SJCRH30 (cell line): ENCODE measurements at places on chromosomes 5 and 9.

GRCh38 chr5:78649861-78650496, 1.4 kb upstream of the LHFPL2 start:
- no peak for DNase-seq

DNA sequence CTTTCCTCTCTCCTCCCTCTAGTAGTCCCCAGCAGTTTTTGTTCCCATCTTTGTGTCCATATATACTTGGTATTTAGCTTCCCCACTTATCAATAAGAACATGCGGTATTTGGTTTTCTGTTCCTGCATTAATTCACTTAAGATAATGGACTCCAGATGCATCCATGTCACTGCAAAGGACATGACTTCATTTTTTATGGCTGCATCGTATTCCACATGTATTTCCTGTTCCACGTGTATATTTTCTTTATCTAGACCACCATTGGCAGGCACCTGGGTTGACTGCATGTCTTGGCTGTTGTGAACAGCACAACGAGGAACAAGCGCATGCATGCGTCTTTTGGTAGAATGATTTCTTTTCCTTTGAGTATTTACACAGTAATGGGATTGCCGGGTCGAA, 6.2 kb downstream of the ZNF79 start:
- DNase-seq: no peak

DNA sequence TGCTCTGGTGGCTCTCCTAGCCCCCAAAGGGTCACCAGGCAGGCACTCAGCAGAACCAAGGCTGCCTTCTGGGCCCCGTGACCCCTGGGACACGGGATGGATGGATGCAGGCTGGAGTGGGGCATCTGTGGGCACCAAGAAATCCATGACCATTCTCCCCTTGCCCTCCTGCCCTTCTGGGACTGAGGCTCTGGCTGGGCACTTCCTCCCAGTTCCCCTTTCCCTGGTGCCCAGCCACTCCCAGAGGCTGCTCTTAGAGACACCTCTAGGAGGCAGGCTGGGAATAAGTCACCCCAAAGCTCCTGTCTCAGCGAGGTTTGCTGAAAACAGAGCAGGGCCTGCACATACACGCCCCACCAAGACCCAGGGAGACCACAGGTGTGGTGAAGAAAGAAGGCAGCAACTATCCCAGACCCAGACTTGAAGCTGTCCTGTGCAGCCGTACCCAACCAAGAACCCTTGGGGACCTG, 943 bp downstream of the STING1 start:
- DNase-seq: peak; percentile 60

DNA sequence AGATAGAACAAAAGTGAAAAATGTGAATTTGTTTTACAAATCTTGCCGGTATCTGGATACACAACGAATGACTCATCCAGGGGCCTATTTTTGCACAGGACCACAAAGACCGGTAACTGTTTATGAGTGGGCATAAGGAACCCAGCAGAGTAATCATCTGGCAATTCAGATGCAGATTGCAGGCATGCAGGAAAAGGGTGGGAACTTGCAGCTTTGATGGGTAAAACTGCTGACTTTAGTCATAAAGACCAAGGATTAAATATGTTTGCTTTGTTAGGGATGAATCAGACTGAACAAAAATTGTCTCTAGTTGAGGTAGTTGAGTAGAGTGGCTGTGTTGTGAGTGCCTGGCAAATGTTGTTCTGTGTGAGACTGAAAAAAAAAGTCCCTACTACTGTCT, 309.6 kb upstream of the CCNH start:
- DNase-seq: no peak

DNA sequence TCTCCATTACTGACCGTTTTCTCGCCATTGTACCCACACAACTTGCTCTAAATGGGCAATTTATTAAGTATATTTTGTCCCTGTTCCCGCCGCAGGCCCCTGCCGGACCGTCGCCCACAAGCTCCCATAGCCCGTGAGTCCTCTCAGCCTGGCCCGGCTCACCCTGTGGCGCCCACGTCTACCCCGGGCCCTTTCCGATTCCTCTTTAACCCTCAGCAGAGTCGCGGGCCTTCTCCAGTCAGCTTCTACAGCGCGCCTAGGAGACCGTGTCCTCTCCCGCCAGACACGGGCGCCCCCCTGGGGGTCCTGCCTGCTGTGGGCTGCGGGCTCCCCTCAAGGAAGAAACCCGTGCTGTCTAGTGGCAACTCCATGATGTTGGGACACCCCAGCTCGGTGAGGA, 57.8 kb upstream of the SPATA31E1 start:
- DNase-seq: no peak

DNA sequence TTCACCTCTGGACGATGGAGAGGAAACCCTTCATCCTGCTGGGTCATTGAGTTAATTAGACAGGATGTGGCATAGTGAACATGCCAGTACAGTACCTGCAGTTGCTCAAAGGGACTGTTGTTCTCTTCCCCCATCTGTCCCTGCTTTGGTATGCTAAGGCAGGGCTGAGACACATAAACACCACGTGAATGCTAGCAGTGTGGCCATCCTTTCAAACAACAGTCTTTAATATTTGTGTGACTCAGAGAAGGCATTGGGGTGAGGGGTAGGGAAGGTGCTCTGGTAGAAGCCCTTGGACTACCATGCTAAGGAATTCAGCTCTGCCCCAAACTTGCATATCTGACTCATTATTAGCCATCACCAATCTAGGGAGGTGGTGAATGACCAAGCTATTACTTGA, 180.2 kb upstream of the ZNF618 start:
- DNase-seq: no peak

DNA sequence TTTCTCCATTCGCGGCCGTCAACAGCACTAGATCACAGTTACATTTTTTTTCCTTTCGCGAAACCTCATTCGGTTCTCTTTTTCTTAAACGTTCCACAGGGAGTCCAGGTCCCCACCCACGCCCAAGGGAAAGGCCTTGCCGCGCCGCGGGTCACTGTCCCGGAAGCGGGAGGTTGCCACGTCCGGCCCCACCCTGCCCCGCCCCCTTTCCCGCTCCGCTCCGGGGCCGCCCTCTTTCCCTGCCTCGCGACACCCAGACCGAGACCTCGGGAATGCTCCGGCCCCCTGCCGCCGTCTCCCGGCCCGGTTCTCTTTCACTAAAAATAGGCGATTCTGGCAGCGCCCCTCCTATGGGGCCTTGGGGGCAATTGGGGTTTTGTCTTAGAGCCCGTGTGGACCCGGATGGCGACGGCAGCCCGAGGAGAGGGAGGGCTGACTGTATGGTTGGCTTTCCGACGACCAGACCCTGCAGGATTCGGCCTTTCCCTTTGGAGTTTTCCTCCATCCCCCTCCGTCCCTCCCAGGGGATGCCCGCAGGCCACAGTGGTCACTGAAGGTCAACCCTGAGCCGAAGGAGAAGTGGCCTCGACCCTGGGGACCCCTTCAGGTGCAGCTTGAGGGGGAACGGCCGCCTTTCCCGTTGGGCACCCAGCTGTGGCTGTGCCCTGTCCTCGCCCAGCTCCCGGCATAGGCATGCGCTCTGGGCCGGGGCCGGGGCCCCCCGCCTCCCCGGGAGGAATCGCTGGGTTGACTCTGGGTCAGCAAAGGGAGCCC, 2.8 kb upstream of the RACK1 start:
- peak; percentile 86 for DNase-seq

DNA sequence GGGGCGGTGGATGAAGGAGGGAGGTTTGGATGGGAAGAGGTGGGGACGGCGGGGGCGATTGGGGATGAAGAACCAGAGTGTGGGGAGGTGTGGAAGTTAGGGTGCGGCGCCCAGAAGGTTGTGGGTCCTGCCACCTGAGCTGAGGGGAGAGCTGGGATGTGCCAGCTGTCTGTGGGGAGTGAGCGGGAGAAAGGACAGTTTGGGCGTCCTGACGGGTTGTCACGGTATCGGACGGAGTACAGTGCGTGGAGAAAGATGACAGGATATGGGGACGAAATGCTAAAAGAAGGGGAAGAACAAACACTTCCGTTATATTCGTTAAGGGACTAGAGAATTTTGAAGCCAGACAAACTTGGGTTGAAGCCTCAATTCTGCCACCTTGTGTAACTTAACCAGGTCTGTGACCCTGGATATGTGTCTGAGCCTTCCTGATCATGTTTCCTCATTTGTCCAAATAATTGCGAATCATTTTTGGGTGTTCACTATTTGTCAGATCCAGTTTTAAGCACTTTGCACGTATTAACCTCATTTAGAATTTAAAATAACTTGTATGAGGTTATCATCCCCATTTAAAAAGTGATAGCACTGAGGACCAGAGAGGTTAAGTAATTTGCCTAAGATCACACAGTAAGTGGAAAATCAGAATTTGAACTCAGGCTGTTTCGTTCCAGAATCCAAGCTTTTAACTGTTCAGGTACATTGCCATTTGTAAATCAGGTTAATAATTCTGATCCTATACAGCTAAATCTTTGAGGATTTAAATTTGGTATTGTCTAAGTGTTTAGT, 689 bp downstream of the CNTRL start:
- DNase-seq: no peak

- no peak for DNase-seq
These were observed 1.8 kb downstream of the FAM163B start for GRCh38 chr9:133607381-133607780.

DNA sequence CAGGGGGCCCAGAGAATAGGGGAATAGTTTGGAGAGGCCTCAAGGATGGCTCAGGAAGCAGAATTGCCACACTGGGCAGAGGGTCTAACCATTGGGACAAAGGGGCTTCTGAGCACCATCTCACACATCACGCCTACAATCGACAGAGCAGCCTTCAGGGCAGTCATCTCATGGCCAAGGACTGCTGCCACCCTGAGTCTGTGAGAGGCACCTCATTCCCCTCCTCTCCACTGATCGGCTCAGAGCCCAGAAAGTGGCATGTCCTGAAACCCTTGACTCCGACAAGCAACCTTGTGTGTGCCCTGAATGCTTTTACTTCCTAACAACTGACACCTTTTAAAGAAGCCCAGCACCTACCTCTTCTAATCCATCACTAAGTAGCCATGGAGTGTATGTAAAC, 128.9 kb upstream of the PTPN3 start:
- no peak for DNase-seq

- no peak for DNase-seq
These were observed 221.1 kb downstream of the MAN2A1 start for GRCh38 chr5:109910874-109911273.

- no peak for DNase-seq
These were observed 165.1 kb downstream of the PLK2 start for GRCh38 chr5:58294598-58295305.

GRCh38 chr9:133420392-133420827, 1.8 kb upstream of the ADAMTS13 start:
- DNase-seq: no peak

DNA sequence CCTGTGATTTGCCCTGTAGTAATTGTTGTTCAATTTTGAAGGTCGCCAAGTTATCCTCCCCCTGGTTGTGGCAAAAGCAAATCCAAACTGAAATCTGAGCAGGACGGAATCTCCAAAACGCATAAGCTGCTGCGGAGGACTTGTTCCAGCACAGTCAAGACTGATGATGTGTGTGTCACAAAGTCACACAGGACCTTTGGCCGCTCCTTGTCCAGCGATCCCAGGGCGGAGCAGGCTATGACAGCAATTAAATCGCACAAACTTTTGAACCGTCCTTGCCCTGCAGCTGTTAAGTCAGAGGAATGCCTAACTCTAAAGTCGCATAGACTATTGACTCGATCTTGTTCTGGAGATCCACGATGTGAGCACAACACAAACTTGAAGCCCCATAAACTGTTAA, 128.4 kb downstream of the PARP8 start:
- no peak for DNase-seq

DNA sequence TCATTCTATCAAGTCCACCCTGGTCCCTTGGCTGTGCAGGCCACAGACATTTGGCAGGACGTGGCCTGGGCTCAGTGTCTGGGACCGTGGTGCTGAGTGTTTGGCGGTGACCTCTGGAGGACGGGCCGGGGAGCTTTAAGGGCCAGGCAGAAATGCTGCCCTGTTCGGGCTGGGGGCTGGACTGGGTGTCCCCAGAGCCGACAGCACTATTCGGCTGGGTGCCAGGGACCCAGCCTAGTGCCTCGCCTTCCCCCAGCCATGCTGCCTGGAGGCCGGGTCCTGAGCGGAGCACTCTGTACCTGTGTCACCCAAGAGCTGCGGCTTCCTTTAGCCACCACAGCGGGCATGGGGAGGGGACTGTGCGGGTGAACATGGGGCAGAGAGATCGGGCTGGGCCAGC, 40.4 kb downstream of the COL5A1 start:
- no peak for DNase-seq

- no peak for DNase-seq
These were observed 185.0 kb downstream of the MED10 start for GRCh38 chr5:6193310-6193709.

DNA sequence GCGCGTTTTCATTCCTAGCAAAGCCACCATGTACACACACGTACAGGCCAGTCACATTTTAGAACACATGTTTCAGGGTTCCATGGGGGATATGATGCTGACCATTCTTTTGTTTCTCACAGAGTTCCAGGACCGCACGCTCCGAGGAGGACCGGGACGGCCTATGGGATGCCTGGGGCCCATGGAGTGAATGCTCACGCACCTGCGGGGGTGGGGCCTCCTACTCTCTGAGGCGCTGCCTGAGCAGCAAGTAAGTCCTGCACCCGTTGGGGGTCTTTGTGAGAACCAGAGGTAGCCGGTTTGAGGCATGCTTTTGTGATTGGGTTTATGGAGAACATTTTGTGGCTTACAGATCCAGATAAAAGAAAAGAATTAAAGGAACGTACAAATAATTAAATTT, 30.8 kb downstream of the ADAMTSL1 start:
- DNase-seq: no peak

DNA sequence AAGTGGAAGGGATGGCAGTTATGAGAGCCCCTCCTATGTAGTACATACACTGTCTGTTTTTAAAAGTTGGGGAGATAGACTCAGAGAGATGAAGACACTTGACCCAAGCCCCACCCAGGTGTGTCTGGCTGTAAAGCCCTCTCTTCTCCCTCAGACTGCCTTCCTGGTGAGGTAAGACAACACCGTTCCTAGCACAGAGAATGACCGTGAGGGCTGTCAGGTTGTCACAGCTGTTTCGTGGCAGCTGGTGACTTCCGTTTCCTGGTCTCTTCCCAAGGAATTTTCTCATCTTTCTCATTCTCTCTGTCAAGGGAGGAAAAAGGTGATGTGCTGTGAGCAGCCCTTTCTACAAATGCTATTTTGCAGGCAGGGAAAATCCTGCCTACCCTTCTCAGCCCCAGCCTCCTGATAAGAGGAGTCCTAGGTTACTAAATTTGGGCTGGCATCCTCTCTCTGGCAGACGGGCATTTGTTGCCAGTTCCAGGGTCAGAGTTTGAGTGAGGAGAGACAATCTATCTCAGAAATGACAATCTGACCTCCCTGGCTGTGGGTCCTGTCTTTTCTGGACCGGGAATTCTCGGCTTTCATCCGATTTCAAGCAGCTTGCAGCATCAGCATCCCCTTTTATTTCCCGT, 263.5 kb upstream of the PANK3 start:
- peak; percentile 32 for DNase-seq
